ENCODE measurements at places on chromosomes 16 and 17. TPM values are rescaled to one million over a fixed set of nuclear protein-coding genes. Genes with fewer than 3 reads are reported as not detected.
A peak's percentile ranks its signal among the peaks of the same experiment; 100 is the strongest.

The HOXB8 gene
- not detected for total RNA-seq

The CDIP1 gene
- total RNA-seq: 20.7 TPM

The NUP85 gene
- total RNA-seq: 26.2 TPM

The HAP1 gene
- not detected for total RNA-seq

The COL1A1 gene
- total RNA-seq: 7,860 TPM

DNA sequence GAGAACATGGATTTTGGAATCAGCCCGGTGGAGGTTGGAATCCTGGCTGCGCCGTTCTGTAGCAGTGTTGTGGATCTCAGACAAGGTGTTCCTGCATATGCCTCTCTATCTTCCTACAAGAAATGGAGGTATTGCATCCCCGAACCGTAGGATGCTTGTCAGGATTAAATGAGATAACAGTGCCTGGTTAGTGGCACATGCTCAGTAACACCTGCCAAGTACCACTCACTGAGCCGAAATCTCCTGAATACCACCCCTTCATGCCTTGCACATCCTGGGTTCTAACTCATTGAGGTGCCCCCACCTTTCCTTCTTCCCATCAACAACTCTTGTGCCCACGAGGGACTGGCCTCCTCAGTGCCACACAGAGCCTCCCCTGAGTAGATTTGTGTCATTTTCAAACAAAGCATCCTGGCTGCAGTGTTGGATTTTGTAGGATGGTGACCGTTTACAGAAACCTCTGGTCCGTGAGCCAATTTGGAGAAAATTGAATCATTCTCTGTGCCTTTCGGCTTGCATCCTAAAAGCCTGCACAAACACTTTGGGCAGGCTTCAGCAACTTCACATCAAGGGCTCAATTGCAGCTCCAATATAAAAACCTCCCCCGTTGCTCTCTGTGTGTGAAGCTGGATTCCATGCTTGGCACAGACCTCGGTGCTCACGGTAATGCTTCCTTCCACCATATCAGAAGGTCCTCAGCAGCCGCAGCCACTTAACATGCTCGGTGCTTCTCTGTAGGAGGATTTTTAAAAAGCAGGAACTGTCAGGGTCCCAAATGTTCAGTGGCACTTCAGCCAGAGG, 84.2 kb downstream of the WWOX start:
- peak; percentile 26 for DNase-seq

DNA sequence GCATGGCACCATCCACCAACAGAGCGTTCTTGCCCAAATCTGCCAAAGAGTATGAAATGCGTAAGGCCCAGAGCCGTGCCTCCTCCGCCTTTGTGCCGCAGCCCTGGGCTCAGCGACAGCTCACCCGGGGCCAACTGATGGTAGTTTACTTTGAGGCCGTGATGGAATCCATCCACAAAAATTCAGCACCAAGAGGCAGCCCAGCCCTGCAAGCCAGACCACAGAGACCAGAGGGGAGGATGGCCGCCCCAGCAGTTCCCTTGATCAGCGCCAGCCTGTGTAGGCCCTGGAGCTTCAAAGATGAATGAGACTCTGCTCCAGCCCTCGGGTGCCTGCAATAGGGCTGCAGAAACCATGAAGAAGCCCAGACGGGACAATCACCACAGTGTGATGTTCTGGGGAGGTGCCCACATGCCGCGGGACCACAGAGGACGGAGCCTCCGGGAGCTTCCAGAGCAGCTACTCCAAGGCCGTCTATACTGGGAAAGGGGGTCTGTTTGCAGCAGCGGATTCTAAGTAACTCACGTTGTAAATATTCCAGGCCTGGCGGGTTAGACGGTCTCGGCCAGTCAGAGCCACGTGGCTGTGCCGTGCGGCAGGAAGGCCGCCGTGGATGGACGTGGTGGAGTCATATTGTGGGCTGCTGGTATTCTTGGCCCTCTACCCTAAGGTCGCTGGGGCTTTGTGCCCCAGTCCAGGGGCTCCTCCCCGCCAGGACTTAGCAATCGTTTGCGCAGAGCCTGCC, 80.3 kb downstream of the RBFOX3 start:
- DNase-seq: no peak

- peak; percentile 83 for DNase-seq
Measured at GRCh38 chr16:14007450-14007849, 63.7 kb upstream of the MRTFB start.

GRCh38 chr17:62631086-62631935, 3.8 kb downstream of the MRC2 start:
- no peak for DNase-seq

- DNase-seq: no peak
Measured at GRCh38 chr16:26240807-26241206, 549.0 kb downstream of the HS3ST4 start.

DNA sequence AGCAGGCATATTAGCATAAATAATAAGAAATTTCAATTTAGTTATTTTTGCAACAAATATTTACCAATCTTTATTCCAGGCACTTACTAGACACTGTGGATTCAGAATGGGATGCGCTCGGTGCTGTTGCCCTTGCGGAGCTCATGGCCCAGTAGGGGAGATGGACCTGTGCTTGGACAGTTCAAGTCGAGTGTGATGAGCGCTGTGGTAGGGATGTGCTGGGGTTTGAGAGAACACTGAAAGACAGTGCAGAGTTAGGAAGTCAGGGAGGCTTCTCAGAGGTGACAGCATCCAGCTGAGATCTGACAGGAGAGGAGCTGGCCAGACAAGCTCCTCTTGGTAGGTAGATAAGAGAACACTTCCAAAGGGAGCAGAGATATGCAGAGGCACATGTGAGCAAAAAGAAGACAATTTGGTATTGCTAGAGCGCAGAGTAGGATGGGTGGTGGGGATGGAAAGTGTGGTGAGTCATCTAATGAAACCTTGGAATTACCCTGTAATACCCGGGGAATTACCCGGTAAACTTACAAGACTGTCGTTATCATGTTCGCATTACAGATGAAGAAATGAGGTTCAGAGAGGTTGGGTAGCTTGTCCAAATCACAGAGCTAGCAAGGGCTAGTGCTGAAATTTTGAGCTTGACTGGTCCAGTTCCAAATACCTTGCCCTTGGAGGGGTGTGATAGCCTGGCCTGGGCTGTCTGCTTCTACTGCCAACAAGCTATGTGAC, 298.1 kb upstream of the N4BP1 start:
- no peak for DNase-seq

GRCh38 chr16:27618606-27619327, 68.8 kb downstream of the KATNIP start:
- DNase-seq: no peak

DNA sequence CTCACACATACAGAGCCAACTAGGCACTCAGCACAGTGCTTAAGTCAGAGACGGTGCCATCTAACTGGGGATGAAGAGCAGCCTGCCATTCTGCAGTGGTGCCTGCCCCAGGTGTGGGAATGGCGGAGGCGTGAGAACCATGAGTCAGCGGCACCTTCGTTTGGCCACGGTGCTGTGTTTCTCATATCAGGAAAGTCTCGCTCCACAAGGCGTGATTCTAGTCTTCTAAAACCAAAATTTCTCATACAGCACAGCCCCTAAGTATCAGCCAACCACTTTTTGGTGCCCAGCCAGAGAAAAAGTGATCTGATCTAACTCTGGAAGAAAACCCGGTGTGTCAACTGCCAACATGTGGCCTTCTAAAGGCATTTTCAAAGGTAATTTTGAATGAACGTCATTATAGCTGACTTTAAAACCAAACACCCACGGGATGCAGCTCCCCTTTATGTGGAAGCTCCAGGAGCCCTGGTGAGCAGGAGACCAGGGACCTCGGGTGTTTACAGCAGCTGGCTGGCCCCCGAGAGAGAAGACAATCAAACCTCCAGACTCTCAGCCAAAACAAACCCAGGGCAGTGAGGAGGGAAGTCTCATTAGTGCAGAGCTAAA, 54.6 kb downstream of the ABCC12 start:
- DNase-seq: no peak

DNA sequence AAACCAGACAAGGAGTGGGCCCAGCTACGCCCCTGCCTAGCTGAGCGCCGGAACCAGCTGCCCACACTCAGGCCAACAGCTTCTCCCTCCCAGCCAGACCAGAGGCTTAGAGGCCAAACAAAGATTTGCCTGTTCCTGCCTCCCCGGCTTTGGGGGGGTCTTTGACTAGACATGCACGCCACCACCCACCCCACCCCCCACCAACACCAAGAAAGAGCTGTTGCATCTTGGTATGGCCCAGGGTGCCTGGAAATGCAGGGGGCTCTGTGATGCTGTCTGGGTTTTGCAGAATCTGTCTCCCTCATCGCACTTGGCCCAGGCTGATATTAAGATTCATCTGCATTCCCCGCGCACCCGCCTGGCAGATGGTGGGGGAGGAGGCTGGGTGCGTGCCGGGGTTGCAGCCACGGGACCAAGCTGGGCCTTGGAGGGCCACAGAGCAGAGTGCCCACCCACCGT, 1.3 kb upstream of the NXPH3 start:
- DNase-seq: no peak

DNA sequence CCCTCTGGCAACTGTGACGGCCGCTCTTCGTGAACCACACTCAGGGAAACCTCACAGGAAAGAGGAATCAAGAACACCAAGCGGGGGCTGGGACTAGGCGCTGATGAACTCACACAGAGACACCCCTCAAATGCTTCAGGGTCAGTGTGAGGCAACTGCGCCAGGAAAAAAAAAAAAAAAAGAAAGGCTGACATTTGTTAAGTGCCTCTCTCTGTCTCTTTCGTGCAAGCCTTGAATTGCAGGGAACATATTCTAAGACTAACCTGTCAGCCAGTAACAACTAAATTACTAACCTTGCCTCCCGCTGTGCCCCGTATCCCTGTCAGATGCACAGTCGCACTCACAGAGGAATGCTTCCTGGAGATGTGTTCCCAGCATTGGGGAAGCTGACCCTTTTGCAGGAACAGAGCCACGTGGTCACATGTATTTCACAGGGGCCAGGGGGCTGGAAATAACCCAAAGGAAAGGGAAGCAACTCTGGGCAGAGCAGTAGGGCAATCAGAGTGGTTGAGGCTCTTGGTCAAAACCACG, 247.8 kb downstream of the XYLT1 start:
- no peak for DNase-seq

DNA sequence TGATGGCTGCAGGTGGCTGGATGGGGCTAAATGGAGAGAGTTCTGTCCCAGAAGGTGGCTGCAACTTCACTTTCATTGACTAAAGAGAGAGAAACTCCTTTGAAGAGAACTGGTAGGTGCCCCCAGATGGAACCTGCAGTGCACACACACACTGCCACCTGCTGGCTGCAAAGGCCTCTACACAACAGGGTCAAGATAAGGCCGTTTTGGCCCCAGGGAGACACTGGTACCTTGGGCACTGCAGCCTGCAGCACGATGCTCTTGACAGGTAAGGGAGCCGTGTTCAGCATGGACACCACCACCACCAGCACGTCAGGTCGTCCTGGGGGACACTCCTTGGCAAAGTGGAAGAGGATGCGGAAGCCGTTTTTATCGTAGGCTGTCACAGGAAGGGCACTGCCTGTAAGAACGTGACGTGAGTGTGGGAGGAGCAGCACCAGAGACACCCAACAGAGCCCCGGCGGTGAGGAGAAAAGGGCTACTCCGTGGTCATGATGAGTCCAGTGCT, 22.7 kb downstream of the GGA3 start:
- peak; percentile 81 for DNase-seq

DNA sequence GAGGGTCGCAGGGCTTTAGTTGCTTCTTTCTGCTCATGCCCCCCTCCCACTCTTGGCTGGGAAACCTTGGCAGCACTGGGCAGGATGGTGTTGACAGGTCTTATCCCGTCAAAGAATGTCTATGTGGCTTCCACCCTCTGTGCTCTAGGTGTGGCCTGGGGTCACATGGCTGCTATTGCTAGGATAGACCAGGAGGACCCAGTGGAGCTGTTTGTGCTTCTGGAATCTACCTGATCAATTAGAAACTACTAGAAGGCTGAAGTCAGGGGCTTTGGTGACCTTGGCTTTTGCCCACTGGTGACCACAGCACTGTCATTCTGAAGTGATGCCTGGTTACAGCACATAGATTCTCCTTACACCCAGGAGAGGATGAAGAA, 105.8 kb downstream of the CMIP start:
- no peak for DNase-seq

DNA sequence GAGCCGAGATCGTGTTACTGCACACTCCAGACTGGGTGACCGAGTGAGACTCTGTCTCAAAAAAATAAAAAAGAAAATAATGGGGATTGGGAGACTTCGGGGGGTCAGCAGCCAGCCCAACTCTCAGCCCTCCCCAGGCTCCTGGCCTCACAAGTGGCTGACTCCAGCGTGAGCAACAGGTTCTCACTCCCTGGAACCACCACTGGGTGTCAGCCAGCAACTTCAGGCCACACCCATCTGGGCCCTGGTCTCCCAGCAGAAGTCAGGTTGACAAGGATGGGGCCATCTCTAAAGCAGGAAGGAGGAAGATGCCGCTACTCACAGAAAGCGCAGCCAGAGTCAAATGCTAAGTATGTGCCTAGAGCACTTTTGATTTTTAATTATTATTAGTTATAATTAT, 139.4 kb downstream of the C16orf78 start:
- DNase-seq: peak; percentile 15

- DNase-seq: peak; percentile 30
Measured at GRCh38 chr17:78826421-78826820, 14.2 kb downstream of the USP36 start.

GRCh38 chr17:74779501-74779900, 3.4 kb upstream of the NAT9 start:
- no peak for DNase-seq

GRCh38 chr17:67215991-67216421, 29.0 kb downstream of the HELZ start:
- DNase-seq: no peak

DNA sequence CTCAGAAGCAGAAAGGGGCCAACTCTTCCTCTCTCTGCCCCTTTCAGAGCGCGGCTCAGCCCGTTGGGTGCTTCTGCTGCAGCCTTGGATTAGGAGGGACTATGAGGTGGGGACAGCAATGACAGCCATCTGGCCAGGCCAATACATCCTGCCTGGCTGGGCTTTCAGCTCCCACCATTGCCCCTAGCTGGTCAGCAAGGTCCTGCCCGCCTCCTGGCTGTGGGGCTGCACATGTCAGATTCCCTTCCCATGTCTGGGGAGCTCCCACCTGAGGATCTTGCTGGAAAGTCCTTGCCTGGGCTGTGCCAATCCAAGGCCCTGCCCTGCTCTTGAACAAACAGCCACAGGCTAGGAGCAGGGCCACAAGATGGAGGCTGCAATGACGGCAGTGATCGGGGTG, 8.3 kb downstream of the TRIM65 start:
- DNase-seq: no peak

GRCh38 chr17:63741143-63741407, 524 bp downstream of the STRADA start:
- DNase-seq: no peak

DNA sequence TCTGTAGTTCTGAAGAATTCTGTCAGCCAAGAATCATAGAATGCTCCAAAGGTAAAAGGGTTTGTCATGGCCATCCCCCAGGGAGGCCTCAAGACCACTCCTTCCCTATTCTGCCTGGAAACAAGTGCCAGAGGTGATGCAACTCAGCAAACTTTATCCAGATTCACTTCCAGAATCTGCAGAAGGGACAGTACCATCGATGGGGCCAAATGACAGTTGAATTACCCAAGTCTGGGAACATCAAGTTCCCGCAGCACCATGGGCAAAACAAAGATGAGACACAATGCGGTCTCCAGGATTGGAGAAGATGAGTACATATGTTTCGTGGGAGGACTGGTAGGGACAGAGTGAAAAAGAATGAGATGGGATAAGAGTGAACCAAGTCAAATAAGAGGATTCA, 13.7 kb upstream of the TAT start:
- no peak for DNase-seq
